Kidney tubule cell (primary cell): ENCODE measurements at places on chromosomes 6 and 20.

- DNase-seq, result no peak
Measured at GRCh38 chr6:16199804-16200203, 38.6 kb upstream of the GMPR start.

DNA sequence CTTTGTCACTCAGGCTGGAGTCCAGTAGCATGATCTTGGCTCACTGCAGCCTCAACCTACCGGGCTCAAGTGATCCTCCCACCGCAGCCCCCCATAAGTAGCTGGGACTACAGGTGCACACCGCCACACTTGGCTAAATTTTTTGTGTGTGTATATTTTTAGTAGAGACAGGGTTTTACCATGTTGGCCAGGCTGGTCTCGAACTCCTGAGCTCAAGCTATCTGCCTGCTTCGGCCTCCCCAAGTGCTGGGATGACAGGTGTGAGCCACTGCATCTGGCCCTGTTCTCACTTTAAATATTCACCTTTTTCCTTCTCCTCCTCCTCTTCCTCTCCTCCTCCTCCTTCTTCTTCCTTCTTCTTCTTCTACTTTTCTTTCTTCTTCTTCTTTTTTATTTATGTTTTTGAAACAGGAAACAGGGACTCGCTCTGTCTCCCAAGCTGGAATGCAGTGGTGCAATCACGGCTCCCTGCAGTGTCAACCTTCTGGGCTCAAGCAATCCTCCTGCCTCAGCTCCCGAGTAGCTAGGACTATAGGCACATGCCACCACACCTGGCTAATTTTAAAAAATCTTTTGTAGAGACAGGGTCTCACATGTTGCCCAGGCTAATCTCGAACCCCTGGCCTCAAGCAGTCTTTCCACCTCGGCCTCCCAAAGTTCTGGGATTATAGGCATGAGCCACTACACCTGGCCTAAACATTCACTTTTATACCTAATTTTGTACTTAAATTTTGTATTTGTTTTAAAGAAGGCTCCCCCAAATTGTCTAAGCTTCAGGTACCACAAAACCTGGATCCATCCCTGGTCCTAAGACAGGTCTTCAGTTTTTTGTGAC lies 47.2 kb upstream of the NCOA3 start:
- DNase-seq, result no peak

DNA sequence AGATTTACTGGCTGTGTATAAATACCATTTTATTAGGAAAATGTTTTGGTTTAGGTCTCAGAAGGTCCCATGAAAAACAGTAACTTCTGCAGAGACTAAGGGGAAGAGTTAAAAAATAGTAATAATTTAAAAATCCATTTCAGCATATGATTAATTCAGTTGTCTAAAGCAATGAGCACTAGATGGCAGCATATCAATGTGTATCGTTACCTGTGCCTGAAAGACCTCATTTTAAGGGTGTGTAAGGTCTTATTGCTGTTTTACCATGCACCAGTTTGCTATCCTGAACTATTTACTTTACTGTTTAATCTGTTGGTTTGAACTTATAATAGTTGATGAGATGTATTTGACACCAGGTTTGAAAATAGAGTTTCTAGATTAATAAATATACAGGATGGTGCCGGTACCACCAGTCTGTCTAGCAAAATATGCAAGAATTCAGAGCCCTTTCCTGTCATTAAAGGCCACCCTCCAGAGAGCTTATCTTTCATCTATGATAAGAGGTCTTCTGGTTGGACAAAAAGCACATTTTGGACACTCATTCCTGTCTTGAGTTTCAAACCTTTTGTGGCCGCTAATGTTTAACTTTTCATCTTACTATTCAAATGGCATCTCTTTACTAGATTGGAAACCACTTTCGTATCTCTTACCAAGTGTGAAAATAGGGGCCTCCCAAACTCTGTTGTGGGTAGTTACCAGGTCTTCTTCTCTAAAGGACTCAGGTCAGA lies 8.9 kb upstream of the AHI1 start:
- DNase-seq, result peak; percentile 53

DNA sequence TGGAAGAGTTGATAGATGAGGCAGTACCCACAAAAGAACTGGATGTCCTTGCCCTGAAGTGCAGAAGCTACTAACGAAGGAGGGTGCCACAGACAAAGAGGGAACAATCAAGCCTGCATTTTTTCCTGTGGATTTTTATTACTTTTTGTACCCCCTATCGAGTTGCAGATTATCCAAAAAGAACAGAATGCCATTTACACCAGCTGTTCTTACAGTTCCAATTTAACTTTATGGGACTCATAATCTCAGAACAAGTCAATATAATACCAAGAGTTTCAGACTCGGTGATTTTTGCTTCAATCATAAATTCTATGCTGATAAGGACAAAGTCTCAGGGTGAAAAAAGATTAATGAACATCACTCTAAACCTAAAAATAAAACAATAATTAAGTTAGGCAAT lies 4.0 kb upstream of the CNKSR3 start:
- DNase-seq, result no peak

GRCh38 chr6:43887906-43888683 lies 118.1 kb downstream of the VEGFA start:
- no peak for DNase-seq

DNA sequence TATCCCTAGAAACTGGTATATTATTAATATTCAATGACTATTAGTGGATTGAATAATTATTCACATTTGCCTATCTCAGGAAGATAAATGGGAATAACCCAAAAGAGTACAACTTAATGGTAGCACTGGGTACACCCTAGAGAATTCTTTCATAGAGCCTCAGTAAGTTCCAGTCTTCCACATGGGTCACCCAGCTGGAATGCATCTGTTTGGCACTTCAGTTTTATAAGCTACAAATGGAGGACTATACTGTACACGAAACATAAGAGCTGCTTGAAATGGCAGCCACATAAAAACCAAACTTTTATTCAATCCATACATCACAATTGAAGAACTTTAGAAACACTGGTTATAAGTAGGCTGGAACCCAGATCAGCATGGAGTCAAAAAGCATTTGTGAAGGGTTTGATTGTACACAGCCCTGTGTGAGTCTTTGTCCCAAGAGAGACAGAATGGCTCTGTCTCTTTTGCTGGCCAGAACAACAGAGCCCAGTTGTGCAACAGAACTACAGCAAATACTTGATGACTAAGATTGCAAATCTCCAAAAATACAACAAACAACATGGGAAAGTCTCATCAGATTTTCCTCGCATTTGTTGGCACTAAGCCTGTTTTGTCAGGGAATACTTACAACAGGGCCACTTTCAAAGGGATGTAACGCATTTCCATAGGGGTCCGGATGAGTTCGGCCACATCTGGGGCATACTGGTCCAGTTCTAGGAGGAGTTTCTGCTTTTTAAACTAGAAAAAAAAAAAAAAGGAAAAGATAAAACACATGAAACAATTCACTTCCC lies 39.5 kb downstream of the PIGU start:
- DNase-seq, result no peak

DNA sequence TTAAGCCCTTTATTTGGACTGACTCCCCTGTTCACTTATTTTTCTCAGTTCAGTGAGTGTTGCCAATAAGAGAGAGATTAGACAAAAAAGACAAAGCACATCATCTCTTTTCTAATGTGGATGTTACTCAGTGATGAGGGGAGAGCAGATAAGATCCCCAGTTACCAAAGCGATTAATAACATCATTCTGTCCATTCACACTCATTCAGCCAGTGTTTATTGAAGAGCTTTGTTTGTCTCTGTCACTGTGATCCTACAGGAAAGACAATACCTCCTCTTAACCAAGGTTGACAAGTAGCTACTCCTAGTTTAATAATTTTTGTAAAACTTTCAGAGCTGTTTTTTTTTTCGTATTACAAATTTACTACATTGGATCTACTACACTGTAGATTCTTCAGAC lies 163.0 kb downstream of the EYA4 start:
- DNase-seq, result no peak
